ENCODE measurements at places on chromosomes 1 and 21.

DNA sequence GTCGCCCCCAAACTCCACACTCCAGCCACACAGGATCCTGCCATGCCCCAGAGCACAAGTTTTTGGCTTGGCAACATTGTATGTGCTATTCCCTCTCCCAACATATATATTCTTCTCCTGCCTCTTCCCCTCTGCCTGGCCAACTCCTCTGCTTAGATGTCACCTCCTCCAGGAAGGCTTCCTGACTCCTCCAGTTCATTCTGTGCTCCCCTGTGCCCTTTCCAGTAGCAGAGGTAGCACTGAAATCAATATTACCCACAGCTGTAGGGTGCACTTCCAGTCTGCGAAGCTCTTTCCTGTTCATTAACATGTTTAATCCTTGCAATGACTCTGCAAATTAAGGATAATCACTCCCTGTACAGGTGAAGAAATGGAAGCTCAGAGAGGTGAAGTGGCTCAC, 21.2 kb downstream of the ALDH4A1 start:
- DNase-seq = no peak

GRCh38 chr1:30868833-30869435, 39.6 kb downstream of the SDC3 start:
- no peak for DNase-seq

DNA sequence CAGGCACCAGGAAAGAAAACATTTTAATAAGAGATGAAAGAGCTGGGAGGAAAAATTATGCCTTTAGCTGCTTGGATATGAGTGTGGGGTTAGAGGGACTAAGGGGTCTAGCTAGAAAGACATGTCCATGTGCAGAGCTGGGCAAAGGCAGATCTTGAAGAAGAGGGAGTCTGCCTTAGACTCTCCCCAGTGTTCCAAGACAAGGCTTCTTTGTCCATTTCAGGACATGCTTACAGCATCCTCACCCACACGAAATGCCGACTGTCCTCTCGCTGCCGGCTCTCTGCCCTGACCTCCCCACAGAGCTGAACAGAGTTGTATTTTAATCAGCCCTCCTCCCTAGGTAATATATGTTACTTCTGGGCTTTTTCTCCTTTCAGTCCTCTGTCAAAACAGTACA, 100.7 kb upstream of the ATP1B1 start:
- no peak for DNase-seq

- no peak for DNase-seq
Observed at GRCh38 chr21:44618504-44618903, 6.6 kb downstream of the KRTAP10-8 start.

DNA sequence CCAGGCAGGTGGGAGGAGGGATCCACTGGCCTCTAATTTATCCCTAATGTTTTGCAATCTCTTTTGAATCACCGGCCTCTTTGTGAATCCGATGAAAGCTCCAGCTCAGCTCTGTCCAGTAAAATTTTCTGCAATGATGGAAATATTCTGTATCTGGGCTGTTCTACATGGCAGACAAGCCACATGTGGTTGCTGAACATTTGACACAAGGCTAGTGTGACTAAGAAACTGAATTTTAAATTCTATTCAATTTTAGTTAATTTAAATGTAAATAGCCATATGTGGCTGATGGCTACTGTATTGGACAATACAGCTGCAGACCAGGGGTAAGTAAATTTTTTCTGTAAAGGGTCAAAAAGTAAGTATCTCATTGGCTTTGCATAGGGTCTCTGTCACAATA, 135.1 kb downstream of the CSMD2 start:
- no peak for DNase-seq

GRCh38 chr1:38741341-38741740, 118.2 kb downstream of the RRAGC start:
- DNase-seq = no peak

- no peak for DNase-seq
Observed at GRCh38 chr1:54640863-54641836, at the start of gene MROH7. TSS of gene MROH7 (plus strand) at chr1:54641786. CDS start at chr1:54652927, 11,141 bp downstream.

GRCh38 chr1:234745276-234745675, 135.3 kb upstream of the IRF2BP2 start:
- DNase-seq = no peak

GRCh38 chr1:5798151-5798730, 194.0 kb downstream of the NPHP4 start:
- no peak for DNase-seq

DNA sequence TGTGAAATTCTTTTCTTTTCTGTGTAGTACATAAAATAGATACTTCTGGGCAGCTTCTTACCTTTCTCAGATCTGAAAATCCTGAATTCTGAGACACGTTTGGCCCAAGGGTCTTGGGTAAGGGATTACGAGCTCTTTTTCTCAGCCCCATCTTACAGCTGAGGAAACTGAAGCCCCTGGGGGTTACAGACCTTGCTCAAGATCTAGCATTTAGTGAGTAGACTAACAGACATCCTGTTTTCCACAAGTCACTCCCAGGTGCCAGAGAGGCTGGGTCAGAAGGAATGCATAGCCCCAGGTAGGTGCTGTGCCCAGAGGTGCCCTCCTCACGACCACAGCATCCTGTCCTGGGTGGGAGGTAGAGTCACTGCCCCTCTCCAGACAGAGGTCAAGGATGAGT, 13.2 kb upstream of the CREG1 start:
- DNase-seq = no peak

DNA sequence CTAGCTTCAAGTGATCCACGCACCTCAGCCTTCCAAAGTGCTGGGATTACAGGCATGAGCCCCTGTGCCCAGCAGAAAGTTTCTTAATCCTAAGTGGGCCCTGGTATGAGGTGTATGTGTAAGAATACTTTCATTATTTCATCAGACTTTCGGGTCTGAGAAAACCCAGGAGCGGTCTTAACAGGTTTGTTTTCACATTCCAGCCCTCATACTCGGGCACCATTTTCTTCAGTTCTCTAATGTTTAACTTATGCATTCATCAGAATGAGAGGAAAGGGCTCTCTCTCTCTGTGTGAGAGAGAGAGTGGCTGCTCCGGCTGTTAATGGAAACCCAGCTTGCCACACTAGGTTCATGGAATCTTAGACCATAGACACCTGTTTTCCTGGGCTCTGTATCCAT, 4.2 kb upstream of the PADI1 start:
- DNase-seq = no peak

DNA sequence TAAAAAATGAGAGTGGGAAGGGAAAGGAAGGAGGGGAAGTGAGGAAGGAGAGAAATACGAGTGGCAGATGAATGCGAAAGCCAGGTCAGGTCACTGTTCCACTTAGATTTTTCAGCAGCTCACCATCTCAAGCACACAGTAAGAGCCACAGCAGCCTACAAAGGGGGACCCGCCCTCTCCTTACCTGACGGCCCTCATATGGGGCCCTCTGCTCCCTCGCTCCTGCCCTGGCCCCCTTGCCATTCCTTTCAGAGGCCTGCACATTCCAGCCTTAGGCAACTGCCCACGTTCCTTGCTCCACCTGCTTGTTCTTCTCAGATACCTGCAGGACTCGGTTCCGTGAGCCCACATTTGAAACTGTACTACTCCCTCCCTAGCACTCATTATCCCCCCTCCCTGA, 22.0 kb downstream of the VPS26C start:
- no peak for DNase-seq

- DNase-seq = no peak
Observed at GRCh38 chr1:2127187-2128145, 67.1 kb downstream of the FAAP20 start.
